Hepatocyte (in vitro differentiated cells): ENCODE measurements at places on chromosomes 3 and 15. TPM values are rescaled to one million over a fixed set of nuclear protein-coding genes. Genes with fewer than 3 reads are reported as not detected.

DNA sequence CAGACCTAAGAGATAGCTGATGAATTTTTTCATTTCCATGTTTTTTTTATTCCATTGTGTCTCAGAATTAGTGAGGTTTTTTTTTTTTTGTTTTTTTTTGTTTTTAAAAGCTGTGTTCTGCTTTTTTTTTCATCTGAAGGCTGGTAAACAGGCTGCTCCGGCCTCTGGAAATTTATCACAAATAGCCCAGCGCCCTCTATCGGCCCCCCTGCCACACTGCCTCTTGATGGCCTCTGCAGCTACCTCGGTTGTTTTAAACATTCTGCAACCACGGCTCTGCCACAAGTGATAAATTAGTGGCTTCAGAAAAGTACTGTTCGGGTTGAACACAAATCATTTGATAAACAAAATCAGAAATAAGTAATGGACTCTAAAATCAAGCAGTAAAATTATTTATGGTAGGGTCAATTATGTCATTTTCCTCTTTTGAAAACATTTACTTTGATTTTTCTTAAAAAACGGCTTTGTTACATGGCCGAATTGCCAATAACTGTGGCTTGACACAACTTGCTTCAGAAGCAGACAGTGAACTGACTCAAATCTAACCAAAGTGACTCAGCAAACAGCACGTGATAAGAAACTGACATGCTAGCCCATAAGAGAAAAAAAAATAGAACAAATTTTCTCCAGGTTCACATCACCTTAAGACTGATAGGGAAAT is 87.8 kb downstream of the RSL24D1 start:
- peak; percentile 69 for DNase-seq

DNA sequence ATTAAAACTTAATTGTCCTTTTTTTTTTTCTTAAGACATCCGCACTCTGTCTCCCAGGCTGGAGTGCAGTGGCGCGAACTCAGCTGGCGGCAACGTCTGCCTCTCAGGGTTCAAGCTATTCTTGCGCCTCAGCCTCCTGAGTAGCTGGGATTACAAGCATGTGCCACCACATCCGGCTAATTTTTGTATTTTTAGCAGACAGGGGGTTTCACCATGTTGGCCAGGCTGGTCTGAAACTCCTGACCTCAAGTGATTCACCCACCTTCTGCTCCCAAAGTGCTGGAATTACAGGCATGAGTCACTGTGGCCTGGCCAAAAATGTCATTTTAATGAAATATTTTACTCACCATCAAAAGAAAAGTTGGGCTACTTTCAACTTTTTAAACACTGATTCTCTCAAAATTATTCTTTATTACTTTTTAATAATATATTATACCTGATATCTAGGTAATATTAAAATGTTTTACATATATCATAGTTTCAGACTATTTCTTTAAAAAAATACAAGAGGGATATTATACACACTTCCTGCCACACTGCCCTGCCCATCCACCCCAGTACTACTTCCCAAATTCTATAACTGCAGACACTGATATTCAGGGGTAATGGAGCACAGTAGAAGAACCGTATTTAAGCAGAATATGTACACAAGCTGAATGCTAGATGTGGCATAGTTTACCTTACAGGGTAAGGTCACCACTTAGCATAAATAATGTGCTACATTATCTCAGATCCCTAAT is 723.9 kb upstream of the ZNF385D start:
- no peak for DNase-seq

CCDC9B gene
- 5.3 and 7.6 TPM in 2 replicates for polyA plus RNA-seq

CATSPER2 gene
- polyA plus RNA-seq: 0.99 and 2.1 TPM in 2 replicates
